ENCODE measurements at places on chromosomes 6 and 20. TPM values are rescaled to one million over a fixed set of nuclear protein-coding genes. Genes with fewer than 3 reads are reported as not detected.
A peak's percentile ranks its signal among the peaks of the same experiment; 100 is the strongest.

Gene SCRT2
- total RNA-seq: not detected

Gene AVP
- not detected for total RNA-seq

Gene RIMS1
- not detected for total RNA-seq

Gene RNF39
- not detected for total RNA-seq

Gene SLC35D3
- not detected for total RNA-seq

Gene PCSK2
- total RNA-seq: not detected

Gene ZBP1
- total RNA-seq: 17.8 TPM

Gene TBXT
- total RNA-seq: 0.10 TPM

Gene COL19A1
- total RNA-seq: 54.4 TPM

Gene LTA
- 66.0 TPM for total RNA-seq

Gene UNC5CL
- 2.2 TPM for total RNA-seq

Gene RBPJL
- not detected for total RNA-seq

Gene SIRPA
- total RNA-seq: 10.2 TPM

Gene NFKBIE
- 94.7 TPM for total RNA-seq

Gene TINAG
- total RNA-seq: not detected

Gene CD109
- total RNA-seq: 0.69 TPM

Gene TNF
- 135 TPM for total RNA-seq

- H3K4me1 ChIP-seq: peaks cover 10% of the 10 kb centered on the region
- no peak overlapping the region for H3K27ac ChIP-seq
- no peaks in the 10 kb centered on the region for H3K36me3 ChIP-seq
- no peak for DNase-seq
These were observed 3.8 kb downstream of the RIN2 start for GRCh38 chr20:19761841-19762240.

DNA sequence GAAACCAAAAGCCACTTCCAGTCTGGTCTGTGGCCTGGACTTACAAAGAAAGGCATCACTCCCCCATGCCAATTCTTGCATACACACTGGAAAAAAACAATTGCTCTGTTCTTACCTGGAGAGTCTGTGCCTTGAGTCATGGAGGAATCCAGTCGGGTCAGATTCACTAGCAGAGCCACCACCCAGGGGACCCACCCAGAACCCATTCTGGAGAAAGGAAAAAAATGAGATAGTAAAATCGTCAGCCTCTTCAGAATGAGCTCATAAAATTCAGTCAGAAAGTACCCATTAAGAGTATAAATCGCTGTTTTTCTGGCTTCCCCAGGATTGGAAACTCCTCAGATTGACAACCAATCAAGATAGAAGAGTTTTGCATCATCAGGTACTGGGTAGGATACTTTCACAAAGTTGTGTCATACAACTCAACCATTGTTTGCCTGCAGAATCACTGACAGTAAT lies at the start of gene HLA-DOB:
Gene HLA-DOB, minus strand, starts transcription at position 257 of the 459 bp plus-strand sequence. Its CDS starts 51 bp downstream, at position 206.
- no peak for DNase-seq
- peak within 1 kb of the TSS; percentile 99 for H3K4me3 ChIP-seq
- H3K4me1 ChIP-seq: peaks cover 96% of the 10 kb centered on the region
- peak within 1 kb of the TSS; percentile 99 for H3K27ac ChIP-seq

GRCh38 chr20:58584051-58584824 lies 66.8 kb upstream of the STX16 start:
- no peaks in the 10 kb centered on the region for H3K4me1 ChIP-seq
- no peaks in the 10 kb centered on the region for H3K36me3 ChIP-seq
- H3K27ac ChIP-seq: no peak overlapping the region
- no peak for DNase-seq

GRCh38 chr20:61524951-61525666 lies 273.0 kb downstream of the CDH4 start:
- H3K27ac ChIP-seq: no peak overlapping the region
- no peaks in the 10 kb centered on the region for H3K4me1 ChIP-seq
- H3K4me3 ChIP-seq: no peak overlapping the region
- H3K27me3 ChIP-seq: no peaks in the 10 kb centered on the region
- no peak for DNase-seq

DNA sequence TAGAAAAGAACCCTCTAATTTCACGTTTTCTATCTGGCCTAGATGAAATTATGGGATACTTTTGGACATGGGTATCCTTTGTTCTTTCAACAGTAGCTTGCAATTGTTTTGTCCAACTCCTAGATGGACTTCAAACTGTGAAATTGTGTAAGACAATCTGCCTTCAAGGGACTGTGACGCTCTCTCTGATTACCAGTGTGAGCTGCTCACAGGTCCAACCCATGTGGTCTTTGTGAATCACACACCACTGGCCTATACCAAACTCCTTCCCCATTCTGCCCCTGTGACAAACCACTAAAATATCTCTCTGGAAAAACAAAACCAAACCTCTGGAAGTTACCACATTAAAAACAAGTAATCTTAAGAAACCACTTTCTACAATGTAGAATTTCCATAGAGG lies 59.5 kb downstream of the NINL start:
- no peaks in the 10 kb centered on the region for H3K36me3 ChIP-seq
- H3K4me3 ChIP-seq: no peak overlapping the region
- H3K27ac ChIP-seq: no peak overlapping the region

- no peak overlapping the region for H3K27ac ChIP-seq
- no peak for DNase-seq
- H3K4me1 ChIP-seq: no peaks in the 10 kb centered on the region
- H3K4me3 ChIP-seq: no peak overlapping the region
- H3K36me3 ChIP-seq: no peaks in the 10 kb centered on the region
These were observed 43.0 kb downstream of the FAM184A start for GRCh38 chr6:119035459-119035858.

GRCh38 chr6:166998256-166999144 lies 697 bp upstream of the CEP43 start:
- H3K27me3 ChIP-seq: no peaks in the 10 kb centered on the region
- no peak overlapping the region for H3K27ac ChIP-seq
- peaks cover 16% of the 10 kb centered on the region for H3K36me3 ChIP-seq
- peak; percentile 38 for DNase-seq

GRCh38 chr6:160430751-160431150 lies 82.6 kb downstream of the SLC22A3 start:
- DNase-seq: no peak
- no peak overlapping the region for H3K27ac ChIP-seq

GRCh38 chr20:45467861-45468260 lies 1.7 kb upstream of the WFDC2 start:
- no peaks in the 10 kb centered on the region for H3K36me3 ChIP-seq
- no peak overlapping the region for H3K4me3 ChIP-seq
- H3K4me1 ChIP-seq: peaks cover 14% of the 10 kb centered on the region
- H3K27me3 ChIP-seq: peaks cover 46% of the 10 kb centered on the region
- no peak for DNase-seq

GRCh38 chr6:42295181-42295580 lies 77.5 kb upstream of the MRPS10 start:
- peaks cover 6% of the 10 kb centered on the region for H3K4me1 ChIP-seq
- no peak overlapping the region for H3K4me3 ChIP-seq
- DNase-seq: no peak
- H3K27ac ChIP-seq: no peak overlapping the region
- H3K27me3 ChIP-seq: no peaks in the 10 kb centered on the region

GRCh38 chr6:47146431-47147174 lies 104.5 kb upstream of the ADGRF1 start:
- H3K4me3 ChIP-seq: no peak overlapping the region
- DNase-seq: no peak
- H3K27me3 ChIP-seq: peaks cover 6% of the 10 kb centered on the region
- H3K36me3 ChIP-seq: no peaks in the 10 kb centered on the region
- H3K4me1 ChIP-seq: no peaks in the 10 kb centered on the region
- no peak overlapping the region for H3K27ac ChIP-seq

DNA sequence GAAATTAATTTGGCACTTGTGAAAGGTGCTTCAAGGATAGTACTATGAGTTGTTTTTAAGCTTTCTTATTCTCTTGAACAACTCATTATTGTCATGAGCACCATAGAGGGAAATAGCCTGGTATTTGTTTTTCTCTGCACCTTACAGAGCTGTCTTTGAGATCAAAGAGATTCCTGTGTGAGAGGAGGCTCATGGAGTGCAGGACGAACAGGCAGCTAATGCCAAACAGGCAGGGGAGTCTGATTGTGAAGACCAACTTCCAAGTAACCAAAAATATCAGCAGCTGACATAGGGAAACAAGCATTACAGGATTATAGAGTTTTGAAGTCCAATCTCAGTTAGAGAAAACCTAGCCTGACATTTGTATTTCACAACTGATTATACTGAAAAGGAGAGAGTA lies 110.6 kb upstream of the TENT5A start:
- DNase-seq: no peak
- H3K36me3 ChIP-seq: no peaks in the 10 kb centered on the region
- no peak overlapping the region for H3K4me3 ChIP-seq
- H3K27me3 ChIP-seq: peaks cover 2% of the 10 kb centered on the region

DNA sequence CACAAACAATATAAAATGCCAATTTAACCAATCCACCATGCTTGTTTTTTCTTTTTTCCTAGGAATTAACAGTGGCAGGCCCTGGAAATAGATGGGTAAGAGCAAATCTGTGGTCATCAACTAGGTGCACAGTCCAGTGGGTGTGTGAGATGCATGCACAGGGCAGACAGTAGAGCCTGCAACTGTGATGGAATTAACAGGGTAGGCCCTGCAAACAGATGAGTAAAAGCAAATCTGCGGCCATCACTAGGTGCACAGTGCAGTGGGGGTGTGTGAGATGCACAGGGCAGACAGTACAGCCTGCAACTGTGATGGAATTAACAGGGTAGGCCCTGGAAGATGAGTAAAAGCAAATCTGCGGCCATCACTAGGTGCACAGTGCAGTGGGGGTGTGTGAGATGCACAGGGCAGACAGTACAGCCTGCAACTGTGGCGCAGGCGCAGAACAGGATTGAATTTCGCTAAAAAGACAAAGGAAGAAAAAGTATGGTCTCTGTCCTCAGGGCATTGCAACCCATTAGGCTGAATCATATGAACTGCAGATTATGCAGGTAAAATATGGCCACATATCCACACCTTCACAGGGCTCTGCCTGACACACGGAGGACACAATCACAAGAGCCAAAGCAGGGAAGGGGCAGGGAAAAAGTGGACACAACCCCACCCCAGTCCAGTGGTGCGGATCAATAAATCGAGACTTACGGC lies 41.0 kb upstream of the IPCEF1 start:
- DNase-seq: no peak
- H3K36me3 ChIP-seq: no peaks in the 10 kb centered on the region
- H3K27me3 ChIP-seq: peaks cover 4% of the 10 kb centered on the region
- no peaks in the 10 kb centered on the region for H3K4me1 ChIP-seq

- H3K36me3 ChIP-seq: no peaks in the 10 kb centered on the region
- H3K4me1 ChIP-seq: no peaks in the 10 kb centered on the region
- H3K27me3 ChIP-seq: peaks cover 6% of the 10 kb centered on the region
- H3K27ac ChIP-seq: no peak overlapping the region
These were observed 35.4 kb downstream of the BFSP1 start for GRCh38 chr20:17495826-17496225.

GRCh38 chr20:5718896-5719595 lies 31.2 kb upstream of the SHLD1 start:
- no peak overlapping the region for H3K27ac ChIP-seq
- peaks cover 11% of the 10 kb centered on the region for H3K27me3 ChIP-seq
- no peak for DNase-seq
- no peak overlapping the region for H3K4me3 ChIP-seq
- no peaks in the 10 kb centered on the region for H3K36me3 ChIP-seq
- H3K4me1 ChIP-seq: peaks cover 25% of the 10 kb centered on the region

DNA sequence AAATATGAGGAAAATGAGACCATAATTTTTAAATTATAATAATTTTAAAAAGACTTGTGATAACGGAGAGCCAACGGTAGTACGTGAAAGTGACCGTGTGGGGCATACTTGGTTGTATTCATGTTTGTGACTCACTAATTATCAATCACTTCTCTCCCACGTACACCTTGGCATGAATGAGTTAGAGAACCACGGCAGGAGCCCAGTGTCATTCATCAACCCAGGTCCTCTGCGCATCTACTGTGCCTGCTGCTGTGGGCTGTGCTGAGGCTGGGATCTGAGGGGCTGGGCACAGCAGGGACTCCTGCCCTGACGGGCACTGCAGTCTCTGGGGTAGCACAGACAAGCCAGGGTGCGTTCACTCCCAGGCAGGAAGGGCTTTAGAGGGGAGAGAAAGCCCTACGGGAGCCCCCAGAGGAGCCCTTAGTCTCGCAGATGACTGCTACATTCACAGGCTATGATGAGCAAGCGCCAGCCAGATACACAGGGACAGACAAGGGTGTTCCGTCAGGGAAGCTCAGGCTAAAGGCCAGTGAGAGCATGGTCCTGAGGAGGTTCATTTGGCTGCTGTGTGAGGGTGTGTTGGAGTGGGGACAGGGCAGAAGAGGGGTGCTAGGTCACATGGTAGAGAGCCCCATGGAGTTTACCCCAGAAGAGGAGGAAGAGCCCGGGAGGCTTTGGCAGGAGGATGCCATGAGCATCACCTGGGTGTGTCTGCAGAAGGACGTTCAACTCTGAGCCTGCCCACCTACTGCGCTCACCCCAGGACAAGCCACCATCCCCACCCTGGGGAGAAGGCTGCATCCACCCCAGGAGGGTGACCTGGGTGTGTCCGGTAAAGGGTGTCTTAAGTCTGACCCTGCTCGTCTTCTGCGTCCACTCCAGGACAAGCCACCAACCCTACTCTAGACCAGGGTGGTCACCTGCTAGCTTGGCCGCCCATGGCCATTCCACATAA lies 8.2 kb upstream of the RPS6KA2 start:
- H3K27me3 ChIP-seq: peaks cover 56% of the 10 kb centered on the region
- peaks cover 26% of the 10 kb centered on the region for H3K4me1 ChIP-seq
- no peaks in the 10 kb centered on the region for H3K36me3 ChIP-seq
- H3K27ac ChIP-seq: no peak overlapping the region

GRCh38 chr20:3711484-3711941 lies 887 bp downstream of the SIGLEC1 start:
- H3K4me3 ChIP-seq: no peak overlapping the region
- peaks cover 4% of the 10 kb centered on the region for H3K27me3 ChIP-seq
- DNase-seq: no peak
- no peaks in the 10 kb centered on the region for H3K4me1 ChIP-seq

- H3K27me3 ChIP-seq: no peaks in the 10 kb centered on the region
- H3K4me3 ChIP-seq: no peak overlapping the region
- peaks cover 69% of the 10 kb centered on the region for H3K36me3 ChIP-seq
- H3K27ac ChIP-seq: no peak overlapping the region
- H3K4me1 ChIP-seq: no peaks in the 10 kb centered on the region
These were observed 24.5 kb downstream of the ARFGEF2 start for GRCh38 chr20:48945840-48946514.

DNA sequence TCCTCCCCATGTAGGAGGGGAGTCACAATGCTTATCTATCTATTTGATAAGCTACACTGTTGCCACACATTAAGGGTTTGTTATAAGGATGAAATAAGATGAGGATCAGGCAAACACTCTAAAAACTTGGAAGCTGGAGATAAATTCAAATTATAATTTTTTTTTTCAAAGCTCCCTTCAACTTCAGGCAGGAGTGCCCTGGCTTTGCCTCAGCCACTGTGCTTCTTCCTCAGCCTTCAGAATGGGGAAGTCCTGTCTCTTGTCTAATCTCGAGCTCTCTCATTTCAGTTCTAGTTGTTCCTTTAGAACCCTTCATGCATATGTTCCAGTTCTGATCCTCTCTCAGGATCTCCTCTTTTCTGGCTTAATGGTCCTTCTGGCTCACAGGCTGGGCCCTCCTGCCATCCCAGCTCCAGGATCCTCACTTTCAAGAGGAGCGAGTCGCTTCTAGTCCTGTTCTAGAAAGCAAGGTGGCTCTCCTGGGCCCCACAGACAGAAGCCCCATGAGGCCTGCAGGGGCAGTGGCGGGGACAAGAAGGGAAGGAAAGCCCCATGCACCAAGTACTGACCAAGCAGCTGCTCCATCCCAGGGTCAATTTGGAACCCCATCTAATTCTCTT lies 164.3 kb downstream of the VEGFA start:
- H3K4me1 ChIP-seq: peaks cover 5% of the 10 kb centered on the region
- peaks cover 2% of the 10 kb centered on the region for H3K27me3 ChIP-seq
- no peak for DNase-seq
- no peak overlapping the region for H3K4me3 ChIP-seq
